Activated naive CD4-positive, alpha-beta T cell treated with anti-CD3 and anti-CD28 coated beads for 36 hours (primary cell): ENCODE measurements at places on chromosomes 12 and 14.

DNA sequence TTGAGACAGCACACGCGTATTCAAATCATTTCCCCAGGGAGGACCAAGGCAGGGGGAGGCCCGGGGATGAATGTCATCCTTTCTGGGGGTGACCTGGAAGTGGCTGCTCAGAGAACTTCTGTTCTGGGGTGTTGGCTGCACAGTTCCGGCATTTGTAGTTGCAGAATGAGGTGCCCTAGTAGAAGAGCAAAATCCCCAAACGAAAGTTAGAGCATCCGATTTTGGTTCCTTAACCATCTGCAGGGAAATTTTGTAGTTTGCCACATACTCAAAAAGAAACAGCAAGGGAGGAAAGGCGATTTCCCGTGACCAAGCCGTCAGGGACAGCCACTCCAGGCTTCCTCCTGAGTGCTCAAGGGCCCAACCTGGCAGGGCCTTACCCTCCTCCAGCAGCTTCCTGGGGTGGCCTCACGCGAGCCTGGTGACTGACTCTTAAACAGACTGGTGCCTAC, 13.0 kb upstream of the TRAF3 start:
- no peak for DNase-seq

- no peak for DNase-seq
Measured at GRCh38 chr14:55976655-55977054, 141.6 kb upstream of the PELI2 start.

DNA sequence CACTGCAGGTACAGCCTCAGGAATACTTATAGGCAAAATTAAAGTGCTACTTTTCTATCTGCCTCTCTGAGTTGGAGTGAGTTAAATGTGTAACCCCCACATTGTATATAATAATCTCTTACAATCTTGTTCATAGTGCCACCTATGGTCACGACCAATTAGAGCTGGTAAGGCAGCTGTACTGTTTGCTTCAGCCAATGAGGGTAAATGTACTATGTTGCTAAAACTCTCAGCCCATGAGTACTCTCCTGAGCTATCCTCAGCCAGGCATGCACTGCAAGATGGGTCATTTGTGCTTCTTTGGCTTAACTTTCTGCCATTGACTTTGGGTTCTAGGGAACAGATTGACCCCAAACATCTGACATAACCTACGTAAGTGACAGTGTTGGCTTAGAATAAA, 15.0 kb upstream of the MDM2 start:
- DNase-seq: peak; percentile 37

DNA sequence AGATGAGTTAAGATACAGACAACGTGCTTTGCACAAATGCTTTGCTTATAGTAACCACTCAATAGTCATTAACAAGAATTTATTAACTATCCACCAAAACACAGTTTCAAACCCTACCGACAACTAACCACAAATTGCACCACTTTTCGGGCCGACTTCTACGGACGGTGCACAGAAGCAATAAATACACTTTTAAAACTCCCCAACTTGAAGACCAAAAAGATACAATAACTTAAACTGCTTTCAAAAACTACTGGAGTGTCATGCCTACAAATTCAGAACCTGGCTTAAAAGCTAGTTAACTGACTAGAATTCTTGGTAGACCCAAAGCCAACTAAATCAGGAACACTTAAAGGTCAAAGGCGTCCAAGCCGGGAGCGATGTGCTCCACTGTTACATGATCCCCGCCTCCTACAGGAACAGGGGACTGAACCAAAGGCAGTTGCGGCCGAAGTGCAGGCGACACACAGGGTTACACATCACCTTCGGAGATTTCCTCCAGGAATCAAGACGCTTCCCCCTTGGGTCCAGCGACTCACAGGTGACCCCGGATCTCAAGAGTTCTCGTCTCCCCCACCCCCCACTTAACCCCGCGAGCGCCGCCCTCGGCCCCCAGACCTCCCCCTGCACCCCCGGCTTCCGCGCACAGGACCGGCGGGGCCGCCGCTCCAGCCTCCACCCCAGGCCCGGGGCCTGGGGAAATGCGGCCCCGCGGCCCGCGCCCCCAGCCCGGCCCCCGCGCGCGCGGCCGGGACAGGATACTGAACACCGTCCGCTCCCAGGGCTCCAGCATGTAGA, 507 bp downstream of the SPTSSA start:
- peak; percentile 41 for DNase-seq

- no peak for DNase-seq
Measured at GRCh38 chr12:131634037-131634436, 76.9 kb upstream of the SFSWAP start.

DNA sequence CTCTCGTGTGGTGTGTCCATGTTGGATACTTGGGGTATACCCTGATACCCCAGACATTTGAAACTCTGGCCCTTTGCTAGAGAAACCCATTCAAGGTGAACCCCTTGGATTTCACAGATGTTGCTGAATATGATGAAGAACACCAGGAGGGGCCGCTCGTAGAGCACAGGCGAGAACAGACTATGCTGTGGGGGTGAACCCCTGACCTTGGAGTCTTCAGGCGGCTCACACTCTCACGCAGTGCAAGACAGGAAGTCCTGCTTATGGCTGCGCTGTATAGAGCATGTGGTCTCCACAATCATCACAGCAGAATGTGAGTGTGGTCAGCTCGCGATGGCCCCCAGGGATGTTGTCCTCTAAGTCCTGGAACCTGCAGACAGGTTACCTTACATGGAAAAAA, 60.4 kb downstream of the SLC15A4 start:
- DNase-seq: no peak

GRCh38 chr14:81401420-81402122, 1.4 kb upstream of the STON2 start:
- no peak for DNase-seq

DNA sequence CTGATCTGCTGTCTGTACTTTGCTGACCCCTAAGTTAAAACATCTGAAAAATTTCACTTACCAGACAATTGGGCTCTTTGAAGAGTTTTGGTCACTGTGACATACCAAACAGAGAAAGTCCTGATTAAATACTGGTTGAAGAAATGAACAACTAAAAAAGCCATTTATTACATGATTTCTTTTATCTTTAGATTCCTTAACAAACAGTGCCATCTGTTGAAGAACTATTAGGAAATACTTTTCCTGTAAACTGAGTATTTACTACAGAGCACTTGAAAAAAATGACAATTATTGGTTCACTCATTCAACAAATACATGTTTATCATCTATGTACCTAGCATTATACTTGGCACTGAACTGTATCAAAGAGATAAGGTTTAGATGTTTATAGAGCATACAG, 6.5 kb upstream of the WASHC4 start:
- DNase-seq: no peak

- no peak for DNase-seq
Measured at GRCh38 chr12:67697967-67698366, 49.4 kb downstream of the DYRK2 start.

- DNase-seq: no peak
Measured at GRCh38 chr12:26113181-26113654, 11.6 kb downstream of the BHLHE41 start.

- DNase-seq: no peak
Measured at GRCh38 chr12:97984974-97985580, 522.5 kb downstream of the RMST start.

GRCh38 chr12:25417071-25417470, 136.0 kb downstream of the LMNTD1 start:
- no peak for DNase-seq

DNA sequence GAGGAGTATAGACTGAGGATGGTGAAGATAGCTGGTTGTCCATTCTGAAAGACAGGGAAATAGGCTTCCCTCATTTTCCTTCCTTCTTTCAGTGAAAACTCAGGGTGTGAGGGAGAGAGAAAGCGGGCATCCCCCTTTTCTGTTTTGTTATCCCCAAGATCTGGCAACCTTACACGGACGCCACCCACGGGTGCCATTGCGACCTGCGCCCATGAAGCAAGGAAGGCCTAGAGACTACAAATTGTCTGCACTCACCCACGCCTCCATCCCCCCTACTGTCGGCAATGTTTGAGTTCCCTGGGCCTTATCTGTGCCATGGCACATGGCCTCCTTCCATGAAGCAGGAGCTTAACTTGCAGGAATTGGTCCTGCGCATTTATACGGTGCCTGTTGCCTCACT, 115.0 kb upstream of the IGF1 start:
- no peak for DNase-seq

DNA sequence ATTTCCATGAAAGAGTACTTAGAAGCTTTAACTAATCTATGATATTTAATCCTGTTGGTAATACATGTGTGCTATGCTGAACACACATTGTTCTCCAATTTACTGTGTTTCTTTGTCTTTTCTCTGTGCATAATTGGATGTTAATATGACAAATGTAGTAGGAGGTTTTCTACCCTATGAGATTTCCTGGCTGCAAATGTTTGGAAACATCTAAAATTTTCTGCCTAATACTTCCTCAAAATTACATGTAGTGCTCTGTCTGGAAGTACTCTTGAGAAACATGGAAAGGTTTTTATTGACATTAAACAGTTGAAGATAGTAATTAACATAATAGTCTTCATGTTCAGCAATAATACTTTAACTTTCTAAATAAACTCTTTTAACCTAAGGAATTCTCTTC, 213.0 kb downstream of the KITLG start:
- no peak for DNase-seq

DNA sequence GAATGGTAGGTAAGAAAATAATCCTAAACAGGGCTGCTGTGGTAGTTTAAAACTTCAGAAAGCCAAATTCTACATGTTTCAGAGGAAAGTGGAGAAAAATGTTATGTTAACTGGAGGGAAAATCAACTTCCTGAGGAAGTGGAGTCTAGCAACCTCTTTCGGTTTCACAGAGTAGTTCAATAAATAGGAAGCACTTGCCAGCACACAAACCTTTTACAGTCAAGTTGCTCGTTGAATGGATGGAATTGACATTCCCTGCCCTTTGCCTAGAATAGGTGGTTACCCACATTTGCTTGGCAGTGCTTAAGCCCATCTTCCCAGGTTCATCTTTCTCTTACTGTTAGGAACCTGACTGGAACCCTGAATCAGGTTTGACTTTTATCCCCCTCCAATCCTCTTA, 15.9 kb downstream of the ANKRD13A start:
- DNase-seq: no peak

DNA sequence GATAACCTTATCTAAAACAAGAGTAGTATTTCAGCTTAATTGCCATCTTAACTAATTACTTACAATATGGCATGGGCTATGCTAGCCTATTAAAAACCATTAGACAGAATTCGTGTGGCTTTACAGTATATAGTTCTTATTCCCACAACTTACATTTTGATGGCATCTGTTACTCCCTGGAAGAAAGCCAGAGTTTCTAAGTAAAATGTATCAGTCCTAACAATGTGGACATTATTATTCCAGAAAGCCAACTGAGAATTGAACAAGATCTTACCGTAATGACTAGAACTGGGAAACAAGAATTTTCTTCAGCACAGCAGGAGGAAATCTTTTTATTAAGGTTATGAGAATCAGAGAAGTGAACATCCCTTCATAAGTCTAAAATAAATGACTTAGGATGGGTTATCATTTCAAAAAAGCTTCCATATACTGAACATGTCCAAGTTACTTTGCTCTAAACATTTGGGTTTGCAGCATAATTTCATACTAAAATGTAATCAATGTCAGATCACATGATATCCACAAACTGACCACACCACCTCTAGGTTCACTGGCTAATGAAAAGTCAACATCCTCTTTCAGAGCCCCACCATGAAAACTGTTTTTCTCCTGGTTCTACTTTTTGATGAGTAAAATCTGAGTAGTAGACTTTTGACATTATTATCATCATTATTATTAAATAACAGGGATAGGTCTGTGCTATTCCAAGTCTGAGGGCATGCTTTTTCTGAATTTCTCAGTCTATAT, 179.7 kb downstream of the SSPN start:
- DNase-seq: no peak

DNA sequence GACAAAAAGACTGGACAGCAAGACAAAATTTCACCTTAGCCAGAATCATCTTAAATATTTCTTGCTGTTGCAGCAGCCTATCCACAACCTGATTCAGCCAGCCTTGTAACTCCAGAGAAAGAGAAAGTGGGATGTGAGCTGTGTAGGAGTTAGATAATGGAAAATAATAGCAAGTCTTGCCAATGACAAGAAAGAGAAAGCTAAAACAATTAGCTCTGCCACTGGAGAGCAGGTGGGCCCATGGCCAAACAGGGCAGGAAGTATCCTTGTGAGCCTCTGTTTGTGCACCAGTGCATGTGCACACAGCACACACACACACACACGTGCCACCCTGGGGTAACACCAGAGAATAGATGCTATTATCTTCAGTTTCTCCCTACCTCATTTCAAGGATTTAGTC, 106.0 kb upstream of the CCDC196 start:
- DNase-seq: no peak

- no peak for DNase-seq
Measured at GRCh38 chr12:6236641-6236940, 36.4 kb downstream of the CD9 start.

- no peak for DNase-seq
Measured at GRCh38 chr14:99724196-99724891, 40.2 kb downstream of the CYP46A1 start.

GRCh38 chr12:104707194-104707593, 250.4 kb downstream of the CHST11 start:
- peak; percentile 30 for DNase-seq

GRCh38 chr12:46946137-46946536, 120.3 kb upstream of the SLC38A4 start:
- DNase-seq: no peak

DNA sequence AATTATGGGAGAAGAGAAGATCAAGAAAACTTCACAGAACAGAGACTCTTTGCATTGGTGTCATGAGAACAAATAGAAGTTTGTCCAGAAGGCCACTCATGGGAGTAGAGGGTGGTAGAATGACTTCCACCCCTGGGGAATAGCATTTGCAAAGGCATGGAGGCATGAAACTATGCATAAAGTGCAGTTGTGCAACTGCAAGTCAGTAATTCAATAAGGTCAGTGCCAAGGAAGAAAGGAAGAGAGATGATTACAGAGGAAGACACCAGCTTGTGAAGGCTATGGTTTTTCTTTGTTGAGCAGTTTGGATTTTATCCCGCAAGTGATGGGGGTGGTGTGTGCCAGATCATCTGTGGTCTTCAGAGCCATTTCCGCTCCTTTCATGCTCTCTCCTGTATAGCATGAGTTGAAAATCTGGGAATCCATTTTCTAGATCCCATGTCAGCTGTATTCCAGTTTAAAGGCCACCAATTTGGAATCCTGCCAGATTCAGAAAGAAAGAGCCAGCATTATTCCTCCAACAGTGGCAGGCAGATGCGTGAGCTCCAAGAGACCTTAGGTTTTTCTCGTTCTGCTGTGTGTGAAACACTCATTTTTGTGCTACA, 67.6 kb upstream of the GRIN2B start:
- DNase-seq: no peak

GRCh38 chr12:124687174-124687902, 119.9 kb upstream of the NCOR2 start:
- DNase-seq: peak; percentile 7

- DNase-seq: no peak
Measured at GRCh38 chr14:99081880-99082279, 190.1 kb downstream of the BCL11B start.
